CD4-positive, alpha-beta T cell treated with Interleukin-17A for 4 hours (primary cell): ENCODE measurements at places on chromosomes 12 and 14.

- peak; percentile 63 for DNase-seq
Observed at GRCh38 chr14:102088012-102088792, 1.4 kb upstream of the HSP90AA1 start.

DNA sequence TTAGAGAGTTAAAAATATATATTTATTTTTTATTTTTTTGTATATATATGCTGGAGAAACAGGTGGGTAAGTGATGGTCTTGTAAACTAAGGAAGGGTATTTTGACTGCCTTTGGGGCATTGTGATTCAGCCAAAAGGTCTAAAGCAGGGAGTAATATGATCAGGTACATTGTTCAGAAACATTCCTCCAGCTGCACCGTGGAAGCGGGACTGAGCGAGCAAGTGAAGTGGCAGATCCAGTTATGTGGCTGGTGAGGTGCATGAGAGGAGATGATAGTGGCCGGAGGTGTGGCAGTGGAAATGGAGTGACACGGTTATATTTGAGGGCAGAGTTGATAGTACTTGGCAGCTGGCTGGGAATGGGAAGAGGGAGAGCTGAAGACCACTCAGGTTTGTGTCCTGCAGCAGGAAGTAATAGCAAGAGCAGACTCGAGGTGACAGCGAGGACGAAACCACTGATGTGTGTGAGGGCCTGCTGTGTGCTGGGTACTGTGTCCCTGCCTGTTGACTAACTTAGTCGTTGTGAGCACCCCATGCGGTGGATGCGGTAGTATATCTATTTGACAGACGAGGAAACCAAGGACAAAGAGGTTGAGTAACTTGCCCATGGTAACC, 39.2 kb downstream of the EID3 start:
- no peak for DNase-seq

DNA sequence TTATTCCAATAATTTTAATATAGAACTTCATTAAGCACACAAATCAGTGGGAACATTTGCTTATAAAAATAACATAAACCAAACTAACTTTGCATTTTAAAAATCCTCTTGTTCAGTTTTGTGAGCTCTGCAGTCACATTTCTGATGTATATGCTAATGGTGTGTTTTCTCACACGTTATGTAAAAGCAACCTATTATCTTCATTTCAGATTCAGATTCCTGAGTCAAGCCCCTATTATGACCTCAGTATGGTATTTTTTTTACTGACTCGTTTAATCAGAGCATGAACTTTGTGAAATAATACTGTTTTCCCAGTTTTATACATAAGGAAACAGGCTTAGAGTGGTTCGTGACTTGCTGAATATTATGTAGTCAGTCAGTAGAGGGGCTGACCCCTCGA, 394.0 kb downstream of the TMEM117 start:
- DNase-seq, result no peak

GRCh38 chr12:107518868-107519267, 166.7 kb upstream of the PWP1 start:
- no peak for DNase-seq

DNA sequence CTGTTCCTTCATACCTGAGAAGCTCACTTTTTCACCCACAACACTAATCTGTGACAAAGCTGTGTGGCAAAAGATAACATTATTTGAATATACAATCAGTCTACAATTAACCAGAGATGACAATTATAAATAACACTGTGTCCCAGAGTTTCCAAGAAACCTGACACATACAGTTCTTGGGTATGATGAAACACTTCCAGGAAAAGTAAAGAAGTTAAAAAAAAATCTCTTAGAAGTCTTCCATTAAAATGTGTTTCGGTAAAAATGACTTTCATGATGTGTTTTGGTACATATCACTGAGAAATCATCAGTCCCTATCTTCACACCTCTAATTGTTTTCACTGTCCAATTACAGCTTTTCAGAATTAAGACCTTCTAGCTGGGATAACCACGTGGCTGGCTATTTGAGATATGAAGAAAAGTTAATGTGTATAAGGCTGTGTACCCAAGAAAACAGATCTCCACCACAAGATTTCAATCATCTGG, 390.2 kb downstream of the SOX5 start:
- DNase-seq, result no peak

DNA sequence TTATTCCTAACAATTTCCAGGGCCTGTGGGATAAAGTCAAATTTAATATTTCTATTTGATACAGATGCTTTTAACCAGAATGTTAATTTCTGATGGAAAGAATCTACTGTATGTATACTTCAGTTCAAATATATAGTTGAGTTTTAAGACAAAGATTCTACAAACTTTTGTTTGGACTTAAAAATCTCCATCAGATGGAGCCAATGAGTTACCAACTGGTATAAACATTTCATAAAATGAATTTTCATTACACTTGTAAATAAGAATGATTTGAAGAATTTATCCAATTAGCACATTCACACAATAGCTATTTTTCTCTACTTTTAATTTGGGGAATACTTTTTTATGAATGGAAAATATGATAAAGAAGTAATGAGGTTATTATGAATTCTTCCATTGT, 425.2 kb upstream of the MIS18BP1 start:
- DNase-seq, result no peak

DNA sequence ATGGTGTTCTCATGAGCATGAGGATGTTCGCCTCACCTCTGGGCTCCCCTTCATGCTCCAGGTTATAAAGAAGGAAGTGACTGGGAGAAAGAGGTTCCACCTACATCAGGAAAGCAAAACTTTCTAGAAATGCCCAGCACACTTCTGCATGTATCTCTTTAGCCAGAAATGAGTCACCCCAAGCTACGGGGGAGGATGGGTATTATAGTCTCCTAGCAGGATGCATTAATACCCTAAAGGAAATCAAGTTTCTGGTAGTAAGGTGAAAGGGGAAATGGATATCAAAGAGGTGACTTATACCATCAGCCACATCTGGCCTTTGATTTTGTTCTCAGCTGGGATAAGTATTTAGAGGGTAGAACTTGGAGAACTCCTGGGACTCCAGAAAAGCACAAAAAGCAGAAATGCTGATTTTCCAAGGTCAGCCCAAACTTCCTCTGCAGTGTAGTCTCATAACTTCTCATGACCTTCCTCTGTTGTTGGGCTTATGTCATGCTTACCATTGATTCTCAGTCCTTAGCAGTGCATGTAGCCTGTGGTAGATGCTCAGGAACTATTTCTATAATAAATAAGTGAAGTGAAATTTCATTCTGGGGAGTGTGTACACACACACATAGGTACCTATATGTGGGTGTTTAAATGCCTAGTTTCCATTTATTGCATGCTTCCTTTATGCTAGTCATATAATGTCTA, 209.4 kb upstream of the CRY1 start:
- no peak for DNase-seq

DNA sequence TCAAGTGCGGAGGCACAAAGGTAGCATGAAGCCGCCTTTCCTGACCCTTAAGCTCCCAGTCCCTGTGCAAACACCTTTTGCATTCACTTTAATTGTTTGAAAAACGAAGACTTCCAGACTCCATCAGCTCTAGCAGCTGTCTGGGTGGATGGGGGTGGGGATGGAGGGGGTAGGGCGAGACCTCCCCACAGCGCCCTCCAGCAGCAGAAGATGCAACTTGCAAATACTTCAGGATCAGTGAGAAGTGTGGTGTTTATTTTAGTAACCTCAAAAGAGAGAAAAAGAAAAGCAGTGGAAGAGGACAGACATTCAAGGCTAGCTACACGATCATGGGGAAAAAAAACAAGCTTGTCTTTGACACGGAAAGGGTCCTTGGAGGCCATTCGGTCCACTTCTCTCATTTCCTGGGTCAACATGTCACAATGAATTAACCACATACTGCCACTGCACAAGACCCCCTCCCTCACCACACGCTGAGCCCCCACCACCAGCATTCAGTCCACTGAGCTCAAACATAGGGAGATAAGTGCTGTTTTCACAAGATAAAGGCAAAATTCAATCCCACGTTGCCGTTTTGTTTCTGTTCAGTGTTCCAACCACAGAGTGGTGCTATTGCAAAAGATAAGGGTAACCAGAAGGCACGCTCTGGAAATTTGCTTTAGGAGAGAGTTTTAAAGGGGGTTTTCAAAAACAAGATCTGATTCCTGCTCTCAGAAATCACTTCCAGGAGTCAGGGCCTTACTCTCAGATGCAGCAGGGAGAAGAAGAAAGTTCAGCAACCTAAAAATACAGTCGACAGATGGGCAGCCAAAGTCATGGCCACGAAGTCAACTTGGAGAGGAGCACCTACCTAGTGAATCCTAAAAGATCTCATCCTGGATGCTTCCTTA, 3.3 kb upstream of the NTF3 start:
- DNase-seq, result no peak

DNA sequence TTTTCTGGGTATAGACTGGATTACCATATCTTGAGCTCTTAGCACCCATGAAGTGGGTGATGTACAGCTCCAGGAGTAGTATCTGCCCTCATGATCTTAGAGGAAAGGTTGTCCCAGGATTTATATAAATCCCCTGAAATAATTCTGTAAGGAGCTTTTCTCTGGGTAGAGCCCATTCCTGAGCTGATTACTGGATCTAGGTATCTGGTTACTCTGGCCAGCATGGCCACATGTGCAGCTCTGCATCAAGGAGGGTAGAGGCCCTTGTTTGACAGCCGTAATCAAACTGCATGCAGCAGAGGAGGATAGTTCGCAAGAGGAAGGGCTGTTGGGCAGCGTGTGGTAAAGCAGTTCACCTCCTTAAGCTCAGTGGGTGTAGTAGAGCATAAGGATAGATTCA, 8.5 kb downstream of the COX14 start:
- no peak for DNase-seq

DNA sequence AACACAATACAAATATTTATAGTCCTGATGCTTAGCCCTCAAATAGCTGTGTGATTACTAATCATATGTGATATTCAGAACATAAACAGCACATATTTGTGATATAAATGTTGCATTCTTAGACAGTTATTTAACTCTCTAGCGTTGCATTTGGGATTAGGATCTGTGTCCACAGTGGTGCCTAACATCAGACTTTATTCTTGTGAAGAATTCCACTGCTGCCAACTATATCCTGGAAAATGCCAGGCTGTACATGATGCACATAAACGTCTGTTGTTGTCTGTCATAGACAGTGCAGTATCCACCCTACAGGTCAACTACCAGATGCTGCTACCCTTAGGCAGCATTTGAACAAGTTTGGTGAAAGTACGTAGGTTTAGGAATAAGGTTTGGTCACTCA, 39.0 kb downstream of the SLC38A4 start:
- no peak for DNase-seq

GRCh38 chr14:100546051-100546443, 41.2 kb downstream of the BEGAIN start:
- DNase-seq, result no peak

- DNase-seq, result no peak
Observed at GRCh38 chr12:13204428-13204827, 7.9 kb downstream of the EMP1 start.

- no peak for DNase-seq
Observed at GRCh38 chr14:88270776-88271175, 52.3 kb downstream of the KCNK10 start.

- no peak for DNase-seq
Observed at GRCh38 chr12:8822298-8822697, at the start of gene A2ML1. Gene A2ML1, plus strand, starts transcription at chr12:8822621. Its CDS starts 31 bp downstream, at chr12:8822652.

- DNase-seq, result no peak
Observed at GRCh38 chr12:8709124-8709830, 11.5 kb downstream of the RIMKLB start.

- no peak for DNase-seq
Observed at GRCh38 chr14:64249363-64249762, 44.8 kb downstream of the ESR2 start.

DNA sequence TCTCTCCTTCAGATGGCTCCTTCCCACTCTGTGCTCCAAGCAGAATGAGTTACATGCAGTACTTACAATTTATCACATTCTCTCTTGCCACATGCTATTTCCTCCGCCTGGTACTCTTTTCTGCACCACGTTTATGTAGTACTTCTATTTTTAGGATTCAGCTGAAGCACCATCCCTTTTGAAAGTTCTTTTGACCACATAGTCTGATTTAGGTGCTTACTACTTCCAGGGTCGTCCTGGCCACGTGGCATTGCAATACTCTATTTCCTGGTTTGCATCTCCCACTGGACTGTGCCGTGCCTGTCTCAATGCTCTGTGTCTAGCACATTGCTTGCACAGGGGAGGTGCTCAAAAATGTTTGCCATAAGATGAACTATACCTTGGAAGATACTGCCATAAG, 16.3 kb upstream of the TBC1D30 start:
- DNase-seq, result no peak
